Eye (tissue), 1 donor: ENCODE measurements at places on chromosomes 3 and 15.

DNA sequence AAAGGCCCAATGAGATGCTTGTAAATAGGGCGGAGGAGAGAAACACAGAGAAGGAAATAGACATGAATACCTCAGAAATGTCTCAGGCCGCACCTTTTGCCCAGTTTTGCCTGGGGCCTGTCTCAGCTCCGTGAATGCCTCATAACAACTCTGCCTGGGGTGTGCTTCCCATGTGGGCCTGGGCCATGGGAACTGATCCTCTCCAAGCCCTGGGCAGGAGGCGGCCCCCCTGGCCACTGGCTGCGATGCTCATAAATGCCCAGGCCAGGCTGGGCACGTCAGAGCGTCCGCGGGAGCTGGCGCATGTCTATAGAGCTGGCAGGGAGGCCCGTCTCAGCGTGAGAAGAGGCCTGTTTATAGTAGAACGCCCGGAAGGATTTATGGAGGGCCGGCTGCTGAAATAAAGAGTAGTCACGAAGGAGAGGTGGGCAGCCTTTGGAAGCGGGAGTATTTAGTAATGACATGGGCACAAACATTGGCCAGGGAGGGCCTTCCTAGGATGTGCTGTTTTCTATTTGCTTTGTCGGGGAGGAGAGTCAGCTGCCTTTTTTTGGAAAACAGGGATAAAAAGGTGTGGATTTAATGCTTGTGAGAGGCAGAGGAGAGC is 85.9 kb upstream of the IGF1R start:
- DNase-seq: no peak

GRCh38 chr3:69105320-69105719 is 17.1 kb downstream of the LMOD3 start:
- no peak for DNase-seq

GRCh38 chr15:48548455-48548854 is 97.1 kb downstream of the FBN1 start:
- no peak for DNase-seq

DNA sequence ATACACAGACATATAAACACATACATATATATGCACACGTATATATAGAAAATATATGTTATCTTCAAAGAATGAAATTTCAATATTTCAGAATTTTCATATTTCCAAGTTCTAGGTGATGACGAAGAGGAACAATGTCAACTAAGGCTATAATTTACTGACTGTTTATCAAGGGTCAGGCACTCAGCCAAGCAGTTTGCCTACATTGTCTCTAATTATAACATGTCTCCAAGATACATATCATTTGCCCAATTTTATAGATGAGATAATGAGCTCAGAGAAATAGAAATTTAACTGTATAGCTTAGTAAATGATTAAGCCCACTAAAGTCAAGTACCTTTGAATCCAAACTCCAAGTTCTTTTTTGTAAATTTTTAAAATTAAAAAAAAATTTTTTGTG is 99.9 kb upstream of the PLSCR4 start:
- DNase-seq: no peak

GRCh38 chr3:55701997-55702396 is 214.9 kb upstream of the WNT5A start:
- DNase-seq: no peak

DNA sequence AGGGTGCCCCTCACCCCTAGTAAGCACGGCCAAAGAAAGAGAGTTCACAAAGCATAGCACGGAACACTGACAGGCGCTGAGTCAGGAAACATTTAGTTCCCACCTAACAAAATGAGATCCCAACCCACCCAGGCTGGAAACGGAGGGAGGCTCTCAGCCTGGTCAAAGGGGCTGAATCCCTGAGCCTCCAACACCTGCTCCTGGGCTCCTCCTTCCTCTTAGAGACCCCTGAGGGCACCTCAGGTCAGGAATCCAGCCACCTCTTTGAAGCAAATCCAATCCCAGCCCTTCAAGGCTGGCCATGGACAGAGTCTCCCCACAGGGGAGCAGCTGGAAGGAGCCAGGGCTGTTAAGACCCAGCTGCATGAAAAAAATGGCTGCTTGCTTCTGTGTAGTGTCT is 154.4 kb upstream of the HES1 start:
- no peak for DNase-seq

- peak; percentile 78 for DNase-seq
Measured at GRCh38 chr15:38069511-38070011, 135.1 kb downstream of the TMCO5A start.

DNA sequence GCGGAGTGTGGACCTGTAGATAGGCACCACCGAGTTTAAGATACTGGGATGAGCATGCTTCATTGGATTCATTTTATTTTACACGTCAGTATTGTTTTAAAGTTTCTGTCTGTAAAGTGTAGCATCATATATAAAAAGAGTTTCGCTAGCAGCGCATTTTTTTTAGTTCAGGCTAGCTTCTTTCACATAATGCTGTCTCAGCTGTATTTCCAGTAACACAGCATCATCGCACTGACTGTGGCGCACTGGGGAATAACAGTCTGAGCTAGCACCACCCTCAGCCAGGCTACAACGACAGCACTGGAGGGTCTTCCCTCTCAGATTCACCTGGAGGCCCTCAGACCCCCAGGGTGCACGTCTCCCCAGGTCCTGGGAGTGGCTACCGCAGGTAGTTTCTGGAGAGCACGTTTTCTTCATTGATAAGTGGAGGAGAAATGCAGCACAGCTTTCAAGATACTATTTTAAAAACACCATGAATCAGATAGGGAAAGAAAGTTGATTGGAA is 29.5 kb downstream of the SYNM start:
- DNase-seq: no peak

- no peak for DNase-seq
Measured at GRCh38 chr3:66747696-66748095, 246.9 kb upstream of the LRIG1 start.

GRCh38 chr3:192655628-192656027 is 71.7 kb downstream of the FGF12 start:
- DNase-seq: no peak

GRCh38 chr3:151276687-151277042 is 1.7 kb downstream of the P2RY14 start:
- no peak for DNase-seq

DNA sequence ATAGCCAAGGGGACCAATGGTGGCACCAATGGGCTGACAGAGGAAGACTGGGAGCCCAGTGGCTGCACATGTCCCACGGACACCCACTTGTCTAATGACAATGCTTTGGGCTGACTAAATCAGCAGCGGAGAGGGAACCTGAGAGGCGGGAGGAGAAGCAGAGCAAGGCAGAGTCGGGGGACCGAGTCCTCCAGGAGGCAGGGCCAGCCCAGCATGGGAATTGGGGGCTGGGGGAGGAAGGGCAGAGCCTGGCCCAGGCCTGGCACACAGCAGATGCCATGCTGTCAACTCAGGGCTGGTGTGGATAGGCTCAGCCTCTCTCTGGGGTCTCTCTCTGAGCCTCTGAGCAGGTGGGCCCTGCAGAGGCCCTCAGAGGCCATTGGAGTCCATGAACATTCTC is 78.4 kb upstream of the KLF13 start:
- DNase-seq: no peak

GRCh38 chr15:26038693-26039092 is 175.6 kb upstream of the ATP10A start:
- DNase-seq: no peak

GRCh38 chr3:143140550-143140949 is 21.0 kb downstream of the CHST2 start:
- DNase-seq: no peak

- no peak for DNase-seq
Measured at GRCh38 chr3:124041553-124041952, 49.6 kb upstream of the ROPN1 start.

- DNase-seq: no peak
Measured at GRCh38 chr3:120461416-120461815, 10.6 kb upstream of the FSTL1 start.

GRCh38 chr3:31704591-31705179 is 172.0 kb downstream of the STT3B start:
- peak; percentile 28 for DNase-seq

- no peak for DNase-seq
Measured at GRCh38 chr3:87191641-87192040, 35.5 kb upstream of the CHMP2B start.

GRCh38 chr3:116337229-116337628 is 108.1 kb downstream of the LSAMP start:
- DNase-seq: no peak

DNA sequence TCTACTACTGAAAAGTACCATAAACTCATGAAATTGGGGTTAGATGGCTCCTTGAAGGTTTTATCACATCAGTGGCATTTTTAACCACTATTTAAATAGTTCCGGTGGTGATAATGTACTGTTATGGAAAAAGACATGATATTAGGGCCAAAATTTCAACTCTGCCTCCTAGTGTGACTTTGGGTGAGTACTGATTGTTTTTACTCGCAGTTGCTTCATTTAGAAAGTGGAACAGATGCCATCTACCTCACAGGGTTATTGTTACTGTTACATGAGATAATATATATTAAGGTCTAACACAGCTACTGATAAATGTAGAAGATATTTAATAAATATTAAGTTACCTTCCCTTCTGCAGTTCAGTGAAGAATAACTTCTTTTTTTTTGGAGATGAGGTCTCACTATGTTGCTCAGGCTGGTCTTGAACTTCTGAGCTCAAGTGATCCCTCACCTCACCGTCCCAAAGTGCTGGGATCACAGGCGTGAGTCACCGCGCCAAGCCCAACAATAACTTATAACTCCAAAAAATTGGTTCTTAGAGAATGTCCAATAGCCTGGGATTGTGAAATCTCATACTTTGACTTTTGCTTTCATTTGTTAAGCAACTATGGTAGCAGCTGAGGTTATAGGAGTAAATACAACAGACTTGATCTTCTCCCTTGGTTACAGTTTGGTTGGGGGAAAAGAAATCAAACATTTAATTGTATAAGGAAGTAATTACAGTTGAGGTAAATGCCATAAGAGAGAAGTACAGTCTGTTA is 48.3 kb downstream of the MEF2A start:
- no peak for DNase-seq

DNA sequence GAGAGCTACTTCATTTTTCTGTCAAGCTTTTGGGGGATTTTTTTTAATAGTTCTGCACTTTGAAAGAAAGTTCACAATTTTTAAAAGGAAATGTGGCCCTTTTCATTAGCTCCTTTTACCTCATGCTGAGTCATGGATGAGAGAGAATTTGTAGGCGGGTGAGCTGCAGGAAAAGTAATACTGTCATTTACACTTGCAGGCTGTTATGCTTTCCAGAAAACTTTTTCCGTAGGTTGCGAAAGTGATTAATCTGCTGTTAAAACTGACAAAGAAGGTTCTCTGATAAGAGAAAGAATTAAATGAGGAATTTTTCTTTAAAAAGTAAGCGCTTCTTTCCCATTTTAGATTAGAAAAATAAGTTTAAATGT is 430.2 kb downstream of the LPP start:
- DNase-seq: no peak

GRCh38 chr3:151224268-151224866 is 21.4 kb upstream of the GPR171 start:
- no peak for DNase-seq

DNA sequence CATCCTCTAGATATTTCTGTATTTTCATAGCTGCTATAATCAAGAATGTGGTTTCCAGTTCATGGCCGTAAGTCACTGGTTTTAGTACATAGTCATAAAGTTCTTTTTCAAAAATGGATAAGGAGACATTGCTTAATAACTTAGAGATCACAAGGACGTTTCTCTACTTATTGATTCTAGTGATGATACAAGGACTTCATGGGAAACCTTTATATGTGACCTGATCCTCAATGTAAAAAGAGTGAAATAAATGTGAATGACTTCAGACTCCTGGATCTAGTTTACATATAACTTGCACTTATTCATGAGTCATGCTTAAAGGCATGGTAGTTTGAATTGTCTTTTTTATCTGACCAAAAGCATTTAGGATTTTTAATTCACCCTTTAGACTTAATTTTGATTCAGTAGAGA is 35.2 kb downstream of the TSC22D2 start:
- DNase-seq: no peak

DNA sequence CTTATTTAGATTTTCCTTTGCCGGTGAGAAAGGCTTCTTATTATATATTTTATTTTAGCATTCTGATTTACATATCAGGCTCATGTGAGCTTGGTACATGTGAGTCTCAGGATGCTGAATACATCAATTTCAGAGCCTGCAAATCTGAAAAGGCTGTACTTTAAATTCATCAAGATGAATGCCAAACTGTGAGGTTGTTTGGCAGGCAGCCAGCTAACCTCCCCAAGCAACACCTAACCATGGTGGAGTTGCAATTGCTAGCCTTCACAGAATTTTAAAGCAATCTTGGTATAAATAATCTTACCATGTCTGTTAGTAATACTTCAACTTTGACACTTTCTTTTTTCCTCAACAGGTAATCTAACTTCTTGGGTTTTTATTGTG is 252.5 kb downstream of the CDIN1 start:
- no peak for DNase-seq

GRCh38 chr3:128242818-128243601 is 89.7 kb downstream of the EEFSEC start:
- no peak for DNase-seq

DNA sequence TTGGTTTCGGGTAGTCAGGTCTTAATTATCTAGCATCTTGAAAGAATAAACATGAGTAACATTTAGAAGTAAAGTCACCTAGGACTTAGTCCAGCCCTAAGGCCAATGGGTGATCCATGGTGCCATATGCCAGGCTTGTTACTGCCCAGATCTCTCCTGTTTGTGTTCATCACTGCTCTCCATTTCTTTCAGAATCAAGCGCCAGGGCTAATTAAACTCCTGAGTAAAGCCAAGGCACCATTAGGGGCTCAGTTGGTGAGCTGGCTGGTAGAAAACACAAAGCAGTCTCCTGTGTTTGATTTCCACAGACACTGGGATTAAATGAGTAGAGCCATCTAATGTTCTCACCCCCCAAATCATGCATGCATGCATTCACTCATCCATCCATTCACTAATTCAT is 11.3 kb downstream of the CYP19A1 start:
- peak; percentile 31 for DNase-seq

GRCh38 chr3:39028546-39028945 is 23.2 kb downstream of the SCN11A start:
- no peak for DNase-seq

DNA sequence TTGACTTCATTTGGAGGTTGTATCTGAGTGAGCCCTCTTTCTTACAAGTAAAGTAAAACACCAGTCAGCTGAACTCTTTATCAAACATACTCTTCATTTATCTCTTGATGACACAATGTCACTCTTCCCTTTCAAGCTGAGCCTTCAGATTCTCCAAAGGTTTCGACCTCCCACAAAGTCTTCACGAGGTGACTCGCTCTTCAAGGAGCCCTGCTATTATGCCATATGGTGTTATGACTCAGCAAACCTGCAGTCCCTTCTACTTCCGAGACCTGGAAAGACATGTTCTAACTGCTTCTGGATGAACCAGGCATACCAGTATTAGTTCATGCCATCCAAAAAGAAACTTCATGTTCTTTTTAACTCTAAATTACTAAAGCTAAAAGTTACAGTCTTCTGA is 23.1 kb downstream of the AADAC start:
- DNase-seq: peak; percentile 30

GRCh38 chr3:52798376-52798977 is 3.9 kb downstream of the ITIH3 start:
- DNase-seq: no peak
